ENCODE measurements at places on chromosomes 13 and 19.

GRCh38 chr19:35000647-35001501 lies 751 bp downstream of the GRAMD1A start:
- DNase-seq = peak; percentile 71

- no peak for DNase-seq
Measured at GRCh38 chr13:24277761-24278160, 31.6 kb upstream of the C1QTNF9 start.

- no peak for DNase-seq
Measured at GRCh38 chr13:46539231-46539630, 13.7 kb upstream of the LRCH1 start.

DNA sequence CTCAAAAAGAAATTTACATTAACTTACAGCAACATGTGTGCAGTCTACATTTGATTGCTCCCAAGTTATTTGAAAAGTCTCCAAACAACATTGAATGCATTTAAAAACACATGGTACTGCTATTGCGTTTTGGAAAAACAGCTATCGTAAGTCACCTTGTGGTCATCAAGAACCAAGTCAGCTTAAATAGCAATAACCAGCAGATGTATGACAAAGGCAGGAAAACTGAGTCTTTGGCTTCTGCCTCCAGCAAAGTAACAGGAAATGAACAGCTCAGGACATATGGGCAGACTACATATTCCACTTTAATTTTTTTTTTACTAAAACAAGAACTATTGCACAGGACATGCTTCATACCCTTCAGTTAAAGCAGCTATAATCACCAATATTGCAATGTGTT lies 580.6 kb upstream of the SPRY2 start:
- DNase-seq = no peak

DNA sequence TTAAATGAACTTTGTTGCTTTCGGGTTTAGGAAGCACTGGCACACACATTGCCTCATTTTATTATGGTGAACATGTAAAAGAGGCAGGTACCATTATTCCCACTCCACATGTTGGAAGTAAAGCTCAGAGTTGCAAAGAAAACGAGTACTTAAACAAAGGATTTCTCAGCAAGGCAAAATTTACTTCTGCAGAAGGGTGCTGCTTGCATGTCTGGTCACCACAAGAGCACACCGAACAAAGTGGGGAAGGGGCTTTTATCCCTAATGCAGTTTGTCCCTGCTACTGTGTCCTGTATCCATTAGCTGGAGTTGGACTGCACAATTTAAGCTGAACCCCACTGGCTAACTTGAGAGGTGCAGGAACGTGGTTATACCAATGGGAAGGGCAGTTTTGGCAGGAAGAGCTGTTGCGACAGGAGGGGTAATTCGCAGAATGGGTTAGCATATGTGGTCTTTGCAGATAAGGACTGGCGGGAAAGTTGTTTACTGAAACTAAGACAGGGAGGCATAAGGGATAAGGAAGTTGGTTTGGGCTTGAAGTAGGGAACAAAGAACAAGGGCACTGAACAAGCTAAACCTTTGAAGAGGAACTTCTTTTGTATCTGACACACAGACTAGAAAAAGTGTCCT lies 545.5 kb downstream of the UQCRFS1 start:
- DNase-seq = no peak

GRCh38 chr13:108087810-108088209 lies 127.5 kb downstream of the LIG4 start:
- DNase-seq = no peak

DNA sequence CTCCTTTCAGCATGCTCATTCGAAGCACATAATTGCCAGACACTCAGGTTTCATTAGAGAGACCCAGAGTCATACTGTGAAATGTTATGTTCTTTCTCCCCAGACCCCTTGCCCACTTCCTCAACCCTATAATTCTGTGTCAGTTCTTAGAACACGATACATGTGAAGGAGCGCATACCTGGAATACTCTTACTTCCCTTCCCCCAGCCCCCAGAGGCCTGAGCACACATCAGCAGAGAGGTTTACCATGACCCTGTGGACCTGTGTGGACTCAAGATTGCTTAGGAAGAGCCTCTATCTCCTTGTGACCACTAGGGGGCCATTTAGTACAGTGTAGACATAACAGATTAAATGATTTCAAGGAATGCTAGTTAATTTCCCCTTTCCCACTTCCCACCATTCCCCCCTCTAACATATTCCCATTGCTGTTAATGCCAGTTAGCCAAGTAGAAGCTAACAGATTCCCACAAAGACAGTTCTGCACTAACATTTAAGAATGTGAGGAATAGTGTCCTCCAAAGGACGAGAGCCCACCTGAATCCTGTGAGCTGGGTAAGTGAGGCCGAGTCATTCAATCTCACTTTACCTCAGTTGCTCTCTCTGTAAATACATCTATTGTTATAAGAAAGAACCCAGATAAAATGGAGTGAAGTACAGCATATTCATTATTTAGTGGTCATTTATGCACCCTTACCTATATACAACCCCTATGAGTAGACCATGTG lies 154.2 kb upstream of the MAB21L1 start:
- no peak for DNase-seq

DNA sequence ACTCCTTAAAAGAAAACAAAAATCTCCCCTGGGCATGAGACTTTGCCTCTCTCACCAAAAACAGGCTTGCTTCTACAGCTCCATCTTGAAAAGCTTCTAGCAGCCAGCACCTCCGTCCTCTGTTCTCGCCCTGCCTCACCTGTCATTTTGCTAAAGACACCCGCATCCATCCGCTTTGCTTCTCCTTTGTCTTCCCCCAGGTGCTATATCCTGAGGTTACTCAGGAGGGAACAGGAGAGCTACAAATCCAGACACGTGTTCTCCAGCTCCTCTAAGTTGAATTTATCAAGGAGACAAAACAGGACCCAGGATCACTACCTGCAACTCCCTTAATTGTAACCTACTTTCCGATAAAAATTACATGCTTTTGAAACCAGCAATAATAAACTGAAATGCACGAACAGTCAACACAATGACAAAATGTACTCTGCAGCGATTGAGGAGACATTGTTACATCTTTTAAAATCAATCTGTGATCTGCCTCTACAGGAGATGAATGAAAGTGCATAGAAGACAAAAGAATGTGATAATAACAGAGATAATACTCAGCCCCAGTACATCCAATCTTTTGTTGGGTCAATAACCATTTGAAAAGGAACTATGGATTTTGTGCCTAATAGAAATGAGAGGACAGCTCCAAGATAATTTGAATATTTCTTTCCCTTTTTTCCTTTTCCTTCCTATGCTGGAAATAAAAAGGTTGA lies 221.2 kb downstream of the DCLK1 start:
- no peak for DNase-seq

DNA sequence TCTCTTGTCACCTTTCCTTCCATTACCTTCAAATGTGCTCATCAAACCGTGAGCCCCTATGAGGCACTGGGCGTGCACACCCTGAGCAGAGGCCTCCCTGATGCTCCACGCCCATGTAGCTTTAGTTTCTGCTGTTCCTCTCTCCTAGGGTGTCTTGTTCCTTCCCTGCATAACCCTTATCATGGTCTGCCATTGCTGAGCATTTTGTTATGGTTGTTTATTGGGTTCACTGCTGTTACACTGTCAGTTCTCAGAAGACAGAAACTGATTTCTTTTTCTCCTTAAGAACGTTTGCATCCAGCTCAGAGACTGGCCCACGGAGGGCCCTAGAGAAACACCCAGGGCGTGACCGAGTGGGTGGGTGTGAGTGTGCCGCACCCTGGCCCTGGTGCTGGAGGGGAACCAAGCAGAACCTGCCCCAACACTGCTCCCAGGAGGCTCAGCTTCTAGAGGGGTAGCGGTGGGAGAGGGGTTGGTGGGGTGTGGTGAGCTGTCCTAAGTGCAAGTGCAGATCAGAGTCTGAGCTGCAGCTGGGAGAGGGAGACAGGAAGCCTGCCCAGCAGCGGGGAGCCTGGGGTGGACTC lies 61.4 kb upstream of the URI1 start:
- DNase-seq = no peak

- no peak for DNase-seq
Measured at GRCh38 chr19:44682807-44683206, 11.5 kb downstream of the CEACAM19 start.

DNA sequence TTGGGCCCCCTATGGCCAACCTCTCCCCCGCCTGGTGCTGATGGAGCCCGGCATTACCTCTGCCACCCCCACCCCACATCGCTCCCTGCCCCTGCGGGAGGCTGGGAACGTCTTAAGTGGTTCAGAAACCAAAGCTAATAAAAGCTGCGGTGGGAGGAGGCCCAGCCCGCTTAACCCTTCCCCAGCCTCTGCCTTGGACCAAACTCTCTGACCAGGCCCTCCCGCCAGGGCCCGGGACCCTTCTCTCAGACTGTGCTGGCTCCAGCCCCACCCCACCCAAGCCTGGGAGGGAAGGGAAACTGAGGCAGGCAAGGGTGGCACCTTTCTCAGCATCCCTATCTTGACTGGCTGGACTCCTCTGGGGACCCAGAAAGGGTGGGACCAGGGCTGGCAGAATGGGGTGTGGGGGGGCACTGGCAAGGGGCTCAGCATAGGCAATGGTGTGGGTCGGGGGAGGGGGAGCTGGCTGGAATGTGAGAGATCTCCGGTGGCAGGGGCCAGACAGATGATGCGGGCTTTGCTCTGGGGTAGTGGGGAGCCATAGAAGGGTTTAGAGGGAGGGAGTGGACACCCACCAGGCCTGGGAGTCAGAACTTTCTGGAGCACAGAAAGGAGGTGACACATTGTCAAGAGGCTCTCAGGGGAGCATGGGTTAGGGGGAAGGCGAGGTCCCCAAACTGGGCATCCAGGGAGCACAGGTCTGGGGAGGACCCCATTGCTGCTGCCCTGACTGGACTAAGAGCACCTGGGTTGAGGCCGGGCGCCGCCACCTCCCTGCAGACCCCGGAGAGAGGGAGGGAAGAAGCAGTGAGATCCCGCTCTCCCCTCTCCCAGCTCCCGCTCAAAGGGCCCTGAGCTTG lies 21.9 kb downstream of the SMIM24 start:
- no peak for DNase-seq

DNA sequence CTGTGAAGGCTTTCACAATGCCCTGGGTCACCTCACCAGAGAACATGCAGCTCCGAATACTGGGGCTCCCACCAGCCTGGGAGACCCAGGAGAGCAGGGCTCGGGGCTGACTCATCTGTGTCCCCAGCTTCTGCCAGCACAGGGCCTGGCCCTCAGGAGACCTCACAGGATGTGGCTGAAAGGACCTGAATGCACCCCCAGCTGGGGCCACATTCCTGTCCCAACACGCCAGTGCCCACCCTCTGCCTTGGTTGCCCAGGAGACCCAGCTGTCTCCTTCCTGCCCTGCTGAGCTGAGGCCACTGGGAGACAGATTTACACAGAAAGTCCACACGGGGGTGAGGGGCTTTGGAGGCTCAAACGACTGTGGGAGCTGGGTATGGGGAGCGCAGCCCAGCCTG lies 11.9 kb downstream of the BCAT2 start:
- no peak for DNase-seq

DNA sequence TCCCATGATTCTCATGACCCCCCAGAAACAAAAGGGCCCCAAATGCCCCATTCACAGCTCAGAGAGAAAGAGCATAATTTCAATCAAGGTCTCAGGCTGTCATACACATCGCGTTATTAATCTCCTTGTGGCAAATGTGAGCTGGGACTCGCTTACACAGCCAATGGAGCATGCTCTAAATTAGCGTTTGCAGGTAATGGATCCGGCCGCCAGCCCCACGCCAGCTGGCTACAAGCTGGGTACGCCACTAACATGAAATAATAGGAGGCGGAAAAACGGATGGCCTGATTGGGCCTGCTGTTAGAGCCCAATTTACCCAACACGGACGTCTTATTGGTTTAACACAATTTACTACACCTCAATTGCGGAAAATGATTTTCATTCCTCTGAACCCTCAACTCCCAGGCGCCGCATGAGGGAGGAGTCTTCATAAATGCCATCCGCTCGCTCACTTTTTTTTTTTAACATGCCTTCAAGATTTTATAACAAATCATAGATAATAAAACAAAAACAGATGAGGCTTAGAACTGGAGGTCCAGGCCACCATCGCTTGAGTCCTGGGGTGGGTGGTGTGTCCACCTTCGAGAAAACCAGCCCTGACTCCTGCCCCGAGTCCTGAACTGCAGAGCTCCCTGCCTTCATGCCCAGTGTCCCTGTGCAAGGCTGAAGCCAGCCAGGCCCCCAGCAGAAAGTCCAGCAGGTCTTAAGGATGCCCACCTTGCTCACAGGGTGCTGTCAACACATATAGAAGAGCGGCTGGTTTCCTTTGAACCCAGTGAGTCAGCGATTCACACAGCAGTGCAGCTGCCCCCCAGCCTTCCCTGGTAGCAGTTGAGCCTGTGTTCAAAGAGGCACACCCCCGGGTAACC lies 62.1 kb downstream of the PEPD start:
- DNase-seq = no peak

GRCh38 chr13:29914581-29914980 lies 64.2 kb upstream of the UBL3 start:
- no peak for DNase-seq

DNA sequence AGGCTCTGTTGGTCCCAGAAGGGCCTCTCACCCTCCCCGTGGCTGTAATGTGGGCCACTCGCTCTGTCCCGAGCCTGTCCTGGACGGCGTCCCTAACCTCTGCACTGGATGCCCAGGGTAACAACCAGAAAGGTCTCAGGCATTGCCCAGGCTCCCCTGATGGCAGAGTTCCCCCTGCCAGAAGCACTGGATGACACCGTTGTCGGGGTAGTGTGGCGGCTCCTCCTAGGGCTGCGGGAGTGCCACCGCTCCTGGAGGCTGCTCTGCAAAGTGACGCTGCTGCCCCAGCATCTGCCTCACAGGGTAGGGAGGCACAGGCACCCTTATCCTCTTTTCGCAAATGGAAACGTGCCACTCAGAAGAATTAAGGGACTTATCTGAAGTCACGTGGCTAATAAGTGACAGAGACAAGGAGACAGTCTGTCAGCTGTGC lies 32.0 kb downstream of the MPHOSPH8 start:
- no peak for DNase-seq

GRCh38 chr19:41700381-41701195 lies 7.8 kb upstream of the CEACAM5 start:
- no peak for DNase-seq
